ENCODE measurements at places on chromosomes 13 and 19.

DNA sequence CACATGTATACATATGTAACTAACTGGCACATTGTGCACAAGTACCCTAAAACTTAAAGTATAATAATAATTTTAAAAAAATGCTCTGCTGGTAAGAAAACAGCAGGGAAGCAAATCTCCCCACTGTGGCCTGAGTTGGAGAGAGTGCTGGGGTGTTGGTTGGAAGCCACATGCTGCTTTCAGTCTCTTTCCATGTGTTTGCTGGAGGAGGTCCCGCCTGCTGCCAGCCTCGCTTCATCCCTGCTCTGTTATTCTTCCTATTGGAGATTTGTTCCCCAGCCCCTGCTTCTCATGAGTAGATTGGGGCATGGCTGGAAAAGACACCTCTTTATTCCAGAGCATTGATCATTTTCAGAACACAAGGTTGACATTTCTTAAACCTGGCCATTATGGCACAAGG lies 230.5 kb downstream of the FGF9 start:
- DNase-seq, result no peak

- no peak for DNase-seq
Measured at GRCh38 chr13:23506071-23506806, 64.0 kb upstream of the TNFRSF19 start.

GRCh38 chr13:109146912-109147647 lies 517.7 kb downstream of the MYO16 start:
- no peak for DNase-seq

GRCh38 chr19:4518345-4519171 lies at the start of gene PLIN4:
Gene PLIN4, minus strand, starts transcription at chr19:4518486. Its CDS starts 214 bp downstream, at chr19:4518272.
- DNase-seq, result peak; percentile 37

- no peak for DNase-seq
Measured at GRCh38 chr19:3367628-3368440, 1.5 kb downstream of the NFIC start.

GRCh38 chr19:9782338-9782737 lies 13.8 kb upstream of the ZNF846 start:
- no peak for DNase-seq

DNA sequence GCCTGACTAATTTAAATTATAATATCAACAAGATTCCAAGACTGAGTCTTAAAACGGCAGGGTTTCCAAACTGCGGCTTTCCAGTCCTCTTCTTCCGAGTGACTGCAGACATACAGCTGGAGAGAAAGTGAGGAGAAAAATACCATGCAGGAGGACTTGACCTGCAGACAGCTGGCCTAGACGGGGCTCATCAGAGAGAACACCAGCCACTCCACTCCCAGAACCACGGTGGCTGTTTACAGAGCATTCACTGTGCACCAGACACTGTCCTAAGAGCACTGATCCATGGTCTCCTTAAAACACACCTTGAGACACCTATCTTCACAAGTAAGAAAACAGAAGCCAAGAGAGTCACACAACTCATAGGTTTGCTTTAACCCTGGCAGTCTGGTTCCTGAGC lies 152.7 kb downstream of the MIPEP start:
- DNase-seq, result no peak

GRCh38 chr19:2726904-2727639 lies 5.9 kb upstream of the DIRAS1 start:
- no peak for DNase-seq

- DNase-seq, result no peak
Measured at GRCh38 chr19:14346279-14346678, 35.0 kb upstream of the ADGRE5 start.

DNA sequence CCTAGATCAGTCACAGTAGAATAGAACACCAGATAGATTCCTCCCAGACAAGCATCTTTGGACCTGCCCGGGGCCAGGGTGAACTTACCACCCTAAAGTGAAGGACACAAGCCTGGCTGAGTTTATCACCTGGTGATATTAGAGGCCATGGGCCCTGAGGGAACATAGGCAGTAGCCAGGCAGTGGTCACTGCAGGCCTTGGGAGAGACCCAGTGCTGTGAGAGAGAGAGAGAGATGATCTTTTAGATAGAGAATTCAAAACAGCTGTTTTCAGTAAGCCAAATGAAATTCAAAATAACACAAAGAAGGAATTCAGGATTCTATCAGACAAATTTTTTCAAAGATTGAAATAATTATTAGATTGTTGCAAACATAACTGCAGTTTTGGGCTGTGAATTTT lies 1679.9 kb downstream of the EFNB2 start:
- no peak for DNase-seq

GRCh38 chr19:39059302-39059701 lies 24.9 kb upstream of the ACP7 start:
- DNase-seq, result no peak

DNA sequence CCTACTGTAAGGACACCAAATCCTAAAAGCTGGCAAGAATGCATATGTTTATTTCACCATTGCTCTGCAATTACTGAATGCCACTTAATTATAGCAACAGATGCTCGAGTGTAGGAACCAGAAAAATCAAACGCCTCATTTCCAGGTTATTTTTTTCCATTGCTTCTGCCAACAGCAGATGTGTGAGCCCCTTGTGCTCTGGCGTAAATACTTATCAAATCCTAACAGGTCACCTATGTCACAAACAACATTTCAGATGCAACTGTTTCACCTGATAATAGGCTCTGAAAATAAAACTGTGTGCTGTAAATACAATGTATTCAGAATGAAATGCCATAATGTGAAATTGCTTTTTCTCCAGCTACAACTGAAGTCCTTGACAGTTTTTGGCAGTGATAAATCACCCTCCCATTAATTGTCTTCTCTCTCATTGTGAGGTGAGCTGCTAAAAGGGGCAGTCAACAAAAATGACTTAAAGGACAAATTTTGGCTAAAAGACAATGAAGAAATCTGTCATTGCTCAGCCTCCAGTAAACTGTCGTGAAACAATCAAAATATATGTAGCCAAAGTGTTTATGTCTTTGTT lies 344.0 kb downstream of the DACH1 start:
- no peak for DNase-seq

- DNase-seq, result no peak
Measured at GRCh38 chr13:106852436-106852835, 284.5 kb upstream of the ARGLU1 start.

DNA sequence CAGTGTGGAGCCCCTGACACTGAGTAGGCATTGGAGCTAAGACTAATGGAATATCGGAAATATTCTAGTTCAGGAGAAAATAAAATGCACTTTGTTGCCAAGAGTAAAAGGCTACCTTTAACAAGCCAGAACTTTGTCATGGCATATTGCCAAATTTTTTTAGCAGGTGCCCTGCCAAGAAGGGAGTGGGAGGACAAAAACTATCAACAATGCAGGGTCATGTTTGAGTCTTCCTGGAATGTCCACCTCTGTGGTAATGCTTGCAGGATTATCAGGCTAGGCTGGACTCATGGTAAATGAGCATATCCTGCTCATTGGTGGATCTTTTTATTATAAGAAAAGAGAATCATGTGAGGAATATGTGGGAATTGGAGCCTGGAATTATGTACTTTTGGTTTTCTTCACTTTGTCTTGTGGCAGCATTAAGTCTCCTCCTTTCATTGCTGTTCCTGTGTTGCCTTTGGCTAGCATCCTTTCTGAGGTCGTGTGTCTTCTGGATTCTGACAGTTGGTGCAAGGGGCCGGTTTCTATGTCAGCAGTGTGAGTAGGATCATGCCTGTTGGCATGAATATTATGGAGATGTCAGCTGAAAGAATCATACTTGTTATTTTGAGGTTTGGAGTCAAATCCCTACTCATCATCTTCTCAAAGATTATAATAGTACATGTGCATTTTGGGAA lies 122.9 kb upstream of the SPRY2 start:
- DNase-seq, result no peak

- peak; percentile 33 for DNase-seq
Measured at GRCh38 chr19:11375143-11375948, 880 bp downstream of the SWSAP1 start.
